ENCODE measurements at places on chromosomes 1 and 21. TPM values are rescaled to one million over a fixed set of nuclear protein-coding genes. Genes with fewer than 3 reads are reported as not detected.

The LENEP gene
- not detected for total RNA-seq

The KCNA2 gene
- total RNA-seq, result 2.6 TPM

The KMO gene
- total RNA-seq, result 4.6 TPM

The KRTAP25-1 gene
- total RNA-seq, result not detected

The APOBEC4 gene
- total RNA-seq, result 4.6 TPM

The JAM2 gene
- total RNA-seq, result 35.9 TPM

The RAB3B gene
- total RNA-seq, result 2.4 TPM

The AMIGO1 gene
- 7.9 TPM for total RNA-seq

The NES gene
- 19.0 TPM for total RNA-seq

The TAS1R1 gene
- total RNA-seq, result not detected

The IGSF3 gene
- 32.5 TPM for total RNA-seq

The CYP4Z1 gene
- not detected for total RNA-seq

The SLFNL1 gene
- total RNA-seq, result 1.9 TPM

The KCND3 gene
- 10.6 TPM for total RNA-seq

DNA sequence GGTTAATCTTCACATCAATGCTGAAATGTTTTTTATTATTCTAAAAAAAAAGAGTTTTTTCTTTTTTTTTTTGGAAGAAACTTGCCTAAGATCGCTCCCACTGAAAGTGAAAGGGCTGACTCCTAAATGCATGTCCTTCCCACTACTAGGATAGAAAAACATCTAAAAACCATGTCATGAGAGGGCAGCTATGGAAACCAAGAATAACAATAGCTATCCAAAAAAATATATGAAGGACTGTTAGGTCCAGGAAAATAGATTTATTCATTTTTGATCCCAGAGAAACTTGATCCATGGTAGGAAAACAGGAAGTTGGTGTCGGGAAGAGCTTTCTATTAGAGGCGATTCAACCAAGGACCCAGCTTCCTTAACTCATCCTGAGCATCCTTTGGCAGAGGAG, 23.1 kb upstream of the ROR1 start:
- DNase-seq, result no peak

- DNase-seq, result no peak
Observed at GRCh38 chr1:218666263-218666662, 321.1 kb downstream of the TGFB2 start.

DNA sequence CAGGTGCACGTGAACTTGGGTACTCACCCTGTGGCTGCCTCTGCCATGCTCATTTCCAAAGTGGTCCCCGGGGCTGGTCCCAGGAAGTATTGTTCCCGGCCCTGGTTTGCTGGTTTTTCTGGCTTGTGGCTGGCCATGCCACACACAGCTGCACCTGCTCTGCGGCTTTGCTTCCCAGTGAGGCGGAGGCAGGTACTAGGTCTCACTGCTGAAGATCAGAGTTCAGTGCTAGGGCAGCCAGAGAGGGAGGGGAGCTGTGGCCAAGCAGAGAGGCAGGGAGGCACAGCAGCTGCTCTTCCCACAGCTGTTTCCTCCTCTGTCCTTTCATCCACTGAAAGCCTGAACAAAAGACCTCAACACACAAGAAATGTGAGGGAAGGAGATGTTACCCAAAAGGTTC, 30.5 kb downstream of the ENO1 start:
- DNase-seq, result no peak

GRCh38 chr21:43361127-43361492, 65.8 kb downstream of the SIK1 start:
- peak; percentile 74 for DNase-seq

- DNase-seq, result no peak
Observed at GRCh38 chr1:36322041-36322785, 1.2 kb downstream of the EVA1B start.

GRCh38 chr1:90809996-90810395, 92.9 kb upstream of the BARHL2 start:
- DNase-seq, result no peak

DNA sequence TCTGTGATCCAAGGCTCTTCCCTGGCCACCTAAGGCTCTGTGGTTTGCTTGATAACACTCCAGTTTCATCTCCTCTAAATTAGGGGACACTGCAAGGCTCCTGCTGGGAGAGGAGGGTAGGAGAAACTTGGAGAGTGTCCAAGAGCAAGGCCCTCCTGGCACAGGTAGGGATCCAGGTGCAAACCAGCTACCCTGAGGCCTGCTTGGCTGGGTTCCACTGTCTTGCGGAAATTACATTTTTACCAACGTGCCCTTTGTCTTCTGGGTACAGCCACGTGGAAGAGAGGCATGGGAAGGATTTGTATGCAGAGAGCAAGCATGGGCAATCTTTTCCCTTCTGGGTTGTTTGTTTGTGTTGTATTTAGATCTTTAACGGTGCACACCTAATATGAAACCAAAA, 132.5 kb downstream of the PRDM2 start:
- no peak for DNase-seq

GRCh38 chr21:18522181-18522972, 118.8 kb upstream of the TMPRSS15 start:
- peak; percentile 46 for DNase-seq

GRCh38 chr1:5745800-5746610, 246.2 kb downstream of the NPHP4 start:
- peak; percentile 60 for DNase-seq

DNA sequence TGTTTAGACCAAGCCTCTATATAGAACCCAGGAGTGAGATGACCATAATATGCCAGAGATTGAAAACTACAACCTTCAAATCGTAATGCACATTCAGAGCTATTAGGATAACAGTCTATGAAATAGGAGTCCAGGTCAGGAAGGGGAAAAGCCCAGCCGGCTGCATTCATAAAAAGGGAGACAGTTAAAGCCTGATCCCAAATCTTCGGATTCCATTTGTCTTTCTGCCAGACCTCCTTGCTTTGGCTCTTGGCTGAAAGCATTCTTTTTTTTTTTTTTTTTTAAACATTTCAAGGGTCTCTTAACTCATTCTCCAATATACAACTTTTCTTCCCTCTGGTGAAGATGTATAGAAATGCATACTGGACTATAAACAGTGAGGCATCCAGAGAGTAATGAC, 81.1 kb downstream of the NTPCR start:
- peak; percentile 54 for DNase-seq

GRCh38 chr1:215228193-215228592, 145.7 kb downstream of the KCNK2 start:
- DNase-seq, result no peak

DNA sequence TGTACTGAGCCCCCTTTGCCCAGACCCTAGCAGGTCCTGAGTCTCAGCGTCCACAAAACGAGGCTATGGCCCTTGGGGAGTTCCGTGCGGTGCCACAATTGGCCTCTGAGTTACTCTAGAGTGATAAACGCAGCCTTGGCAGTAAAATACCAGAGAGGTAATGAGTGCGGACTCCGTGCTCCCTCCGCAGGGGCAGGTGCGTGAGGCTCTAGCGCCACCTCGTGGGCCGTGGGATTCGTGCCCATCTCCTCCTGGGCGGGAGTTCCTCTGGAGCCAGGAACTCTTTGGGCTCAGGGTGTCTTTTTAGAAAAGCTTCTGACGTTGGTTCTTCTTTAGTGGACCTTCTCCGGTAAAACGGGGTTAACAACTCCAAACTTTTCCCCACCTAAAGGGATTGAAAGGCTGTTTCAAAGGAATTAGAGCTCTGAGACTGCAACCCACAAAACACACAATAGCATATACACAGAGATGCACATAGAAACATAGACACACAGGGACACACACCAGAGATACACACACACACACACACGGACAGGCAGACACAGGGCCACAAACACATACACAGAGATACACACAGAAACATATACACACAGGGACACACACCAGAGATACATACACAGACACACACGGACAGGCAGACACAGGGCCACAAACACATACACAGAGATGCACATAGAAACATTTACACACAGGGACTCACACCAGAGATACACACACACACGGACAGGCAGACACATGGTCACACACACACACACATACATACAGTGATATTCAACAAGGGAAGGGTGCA, 99.4 kb downstream of the KCNJ15 start:
- peak; percentile 75 for DNase-seq

GRCh38 chr1:65407877-65408276, 12.6 kb upstream of the LEPR start:
- no peak for DNase-seq

- no peak for DNase-seq
Observed at GRCh38 chr1:246791303-246791918, 67.2 kb downstream of the SCCPDH start.

DNA sequence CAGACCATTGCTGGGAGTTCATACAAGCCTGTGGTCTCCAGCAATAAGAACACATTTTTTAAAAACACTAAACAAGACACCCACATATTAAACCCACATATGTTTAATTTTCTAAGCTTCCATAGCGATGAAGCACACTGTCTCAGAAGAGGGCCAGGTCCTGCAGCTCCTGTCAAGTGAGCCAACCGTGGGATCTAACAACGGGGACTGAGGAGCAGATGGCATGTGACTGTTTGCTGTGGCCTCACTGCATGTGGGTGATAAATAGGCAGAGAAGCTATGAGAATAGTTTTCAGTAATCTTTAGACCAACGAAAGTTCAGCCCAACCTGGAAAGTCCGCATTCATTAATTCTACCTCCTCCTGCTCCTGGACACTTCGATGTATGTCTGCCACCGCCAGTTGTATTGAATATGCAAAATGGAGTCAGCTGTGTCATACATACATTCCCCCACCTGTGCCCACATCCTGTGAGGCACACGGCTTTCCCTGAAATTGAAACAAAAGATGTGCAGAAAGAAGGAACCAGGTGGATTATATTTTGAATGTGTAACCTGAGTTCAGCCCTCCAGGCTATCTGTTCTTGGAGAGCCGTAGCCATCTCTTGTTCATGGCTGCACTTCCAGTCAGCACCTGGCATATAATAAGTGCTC, 88.2 kb downstream of the MIS18A start:
- DNase-seq, result no peak

DNA sequence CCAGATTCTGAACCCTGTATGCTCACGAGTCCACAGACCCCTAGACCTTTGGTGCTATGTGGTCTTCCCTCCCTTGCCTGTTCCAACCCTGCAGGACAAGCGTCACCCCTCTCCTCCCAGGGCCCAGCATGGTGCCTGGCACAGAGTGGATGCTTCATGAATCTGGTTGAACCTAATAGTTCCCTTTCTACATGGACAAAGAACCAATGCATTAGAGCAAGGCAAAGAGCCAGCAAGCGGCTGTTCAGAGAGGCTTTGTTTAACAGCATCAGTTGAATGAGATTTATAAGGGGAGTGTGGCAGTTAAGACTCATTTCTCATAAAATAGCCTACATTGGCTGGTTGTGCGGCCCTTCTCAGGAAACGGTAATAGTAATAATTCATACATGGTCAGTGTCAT, 14.9 kb downstream of the SLC26A9 start:
- DNase-seq, result peak; percentile 74

DNA sequence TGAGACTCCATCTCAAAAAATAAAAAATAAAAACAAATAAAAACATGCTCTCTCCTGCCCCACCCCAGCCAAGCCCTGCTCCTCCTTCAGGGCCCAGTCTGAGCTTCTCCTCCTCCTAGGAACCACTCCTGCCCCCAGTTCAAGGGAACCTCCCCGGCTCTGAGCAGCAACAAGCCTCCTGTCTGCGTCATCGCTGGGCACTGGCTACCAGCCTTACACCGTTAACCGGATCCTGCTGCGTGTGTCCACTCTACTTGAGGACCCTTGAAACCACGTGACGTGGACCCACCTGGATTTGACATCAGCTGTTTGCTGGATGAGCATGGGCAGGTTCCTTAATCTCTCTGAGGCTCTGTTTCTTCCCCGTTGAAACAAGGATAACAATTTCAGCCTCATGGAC, 1.6 kb upstream of the TAS1R2 start:
- DNase-seq, result no peak

DNA sequence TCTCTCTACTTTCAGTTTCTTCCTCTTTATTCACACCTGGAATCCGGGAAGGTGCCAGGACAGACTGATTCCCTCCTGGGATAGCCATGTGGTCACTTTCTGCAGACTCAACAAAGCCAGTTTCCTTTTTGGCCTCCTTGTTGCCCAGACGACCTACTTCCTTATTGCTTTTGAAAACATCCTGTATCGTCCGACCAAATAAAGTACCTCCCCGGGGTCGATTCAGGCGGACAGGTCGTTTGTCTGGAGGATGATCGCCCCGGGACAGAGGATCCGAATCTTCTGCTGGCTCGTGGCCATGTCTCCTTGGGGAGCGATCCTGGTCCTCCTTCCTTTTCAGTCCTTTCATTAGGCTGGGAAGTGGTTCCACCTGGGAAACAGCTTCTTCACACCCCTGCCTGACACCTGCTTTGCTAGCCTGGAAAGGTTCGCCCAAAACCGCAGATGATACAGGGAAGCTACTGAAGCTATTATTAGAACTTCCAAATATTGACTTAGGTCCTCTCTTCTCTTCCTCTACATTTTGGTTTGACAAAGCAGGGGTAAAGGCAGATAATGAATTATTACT, 1.2 kb downstream of the MCM3AP start:
- no peak for DNase-seq

DNA sequence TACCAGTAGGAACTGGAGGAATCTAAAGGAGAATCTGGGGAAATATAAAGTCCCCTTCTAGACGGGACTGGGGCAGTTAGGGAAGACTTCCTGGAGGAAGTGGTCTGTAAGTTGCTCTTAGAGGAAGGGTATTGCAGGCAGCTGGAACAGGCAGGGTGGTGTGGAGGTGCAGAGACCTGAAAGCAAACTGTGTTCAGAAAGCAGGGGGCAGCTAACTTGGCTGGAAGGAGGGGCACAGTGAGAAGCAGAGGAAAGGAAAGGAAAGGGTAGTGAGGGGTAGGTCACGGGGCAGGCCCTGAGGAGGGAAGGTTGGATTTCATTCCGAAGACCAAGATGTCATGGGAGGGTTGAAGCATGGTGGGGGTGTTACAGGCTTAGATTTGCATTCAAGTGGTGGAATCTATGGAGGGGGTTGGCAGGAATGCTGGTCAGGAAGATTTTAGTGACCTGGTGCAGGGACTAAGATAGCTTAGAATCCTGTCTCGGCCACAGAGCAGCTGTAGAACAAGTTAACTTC, 240.7 kb downstream of the FOXD2 start:
- no peak for DNase-seq

- no peak for DNase-seq
Observed at GRCh38 chr1:67648582-67649326, 36.2 kb upstream of the GADD45A start.

DNA sequence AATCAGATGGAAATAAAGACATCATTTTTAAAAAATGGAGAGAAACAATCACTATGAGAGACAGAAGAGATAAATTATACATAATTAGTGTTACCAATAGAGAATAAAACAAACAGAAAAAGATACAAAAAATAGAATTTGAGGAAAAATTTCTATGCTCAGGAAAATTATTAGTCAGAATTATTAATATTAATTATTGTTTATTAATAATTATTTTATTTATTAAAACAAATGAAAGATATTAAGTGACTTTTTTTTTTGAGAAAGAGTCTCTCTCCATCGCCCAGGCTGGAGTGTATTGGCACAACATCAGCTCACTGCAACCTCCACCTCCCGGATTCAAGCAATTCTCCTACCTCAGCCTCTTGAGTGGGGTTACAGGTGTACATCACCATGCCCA, 299.8 kb upstream of the NR5A2 start:
- no peak for DNase-seq

GRCh38 chr1:21754583-21754982, 28.4 kb downstream of the USP48 start:
- DNase-seq, result no peak

All from umbilical cord (tissue), 2 donors.